A172 (cell line): ENCODE measurements at places on chromosomes 11 and 22.

DNA sequence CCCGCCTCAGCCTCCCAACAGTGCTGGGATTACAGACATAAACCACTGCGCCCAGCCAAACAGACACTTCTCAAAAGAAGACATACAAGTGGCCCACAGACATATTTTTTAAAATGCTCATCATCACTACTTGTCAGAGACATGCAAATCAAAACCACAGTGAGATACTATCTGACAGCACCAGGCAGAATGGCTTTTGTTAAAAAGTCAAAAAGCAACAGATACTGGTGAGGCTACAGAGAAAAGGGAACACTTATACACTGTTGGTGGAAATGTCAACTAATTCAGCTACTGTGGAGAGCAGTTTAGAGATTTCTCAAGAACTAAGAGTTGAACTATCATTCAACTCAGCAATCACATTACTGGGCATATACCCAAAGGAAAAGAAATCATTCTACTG lies 67.0 kb downstream of the ARHGAP20 start:
- no peak for DNase-seq

GRCh38 chr11:68383976-68384501 lies 71.6 kb downstream of the LRP5 start:
- DNase-seq: peak; percentile 13

DNA sequence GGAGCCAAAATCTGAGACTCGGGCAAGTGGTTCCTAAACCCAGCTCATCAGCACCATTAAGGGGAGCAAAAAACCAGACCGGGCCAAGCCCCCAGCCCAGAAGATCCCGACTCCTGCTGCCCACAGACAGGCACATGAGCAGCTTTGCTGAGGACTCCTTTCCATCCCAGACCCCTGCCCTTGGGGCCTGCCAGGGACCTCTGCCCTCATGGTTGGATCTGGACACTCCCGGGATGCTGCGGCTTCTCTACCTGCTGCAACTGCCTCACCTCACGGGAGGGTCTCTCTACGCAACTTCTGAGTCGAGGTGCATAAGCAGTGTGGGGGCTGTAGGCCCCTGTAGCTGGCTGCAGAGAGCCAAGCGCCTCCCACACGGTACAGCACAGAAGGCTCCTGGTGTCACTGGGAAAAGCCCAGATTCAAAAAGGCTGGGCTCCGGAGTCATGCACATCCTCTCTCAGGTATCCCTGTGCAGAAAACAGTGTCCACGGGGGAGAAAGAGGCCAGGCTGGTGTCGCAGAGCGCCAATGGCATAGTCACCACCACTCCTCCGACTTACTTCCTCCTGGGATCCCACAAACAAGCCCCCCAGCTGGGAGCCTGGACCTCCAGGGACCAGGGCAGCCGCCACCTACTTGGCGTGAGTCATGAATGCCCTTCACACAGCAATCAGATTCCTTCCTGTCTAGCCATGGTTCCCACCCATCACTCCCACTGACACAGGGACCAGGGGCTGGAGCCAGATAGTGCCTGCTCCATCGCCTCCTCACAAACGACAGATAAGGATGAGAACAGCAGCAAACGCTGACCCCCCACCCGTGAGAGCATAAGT lies 122.1 kb downstream of the BCR start:
- peak; percentile 41 for DNase-seq

DNA sequence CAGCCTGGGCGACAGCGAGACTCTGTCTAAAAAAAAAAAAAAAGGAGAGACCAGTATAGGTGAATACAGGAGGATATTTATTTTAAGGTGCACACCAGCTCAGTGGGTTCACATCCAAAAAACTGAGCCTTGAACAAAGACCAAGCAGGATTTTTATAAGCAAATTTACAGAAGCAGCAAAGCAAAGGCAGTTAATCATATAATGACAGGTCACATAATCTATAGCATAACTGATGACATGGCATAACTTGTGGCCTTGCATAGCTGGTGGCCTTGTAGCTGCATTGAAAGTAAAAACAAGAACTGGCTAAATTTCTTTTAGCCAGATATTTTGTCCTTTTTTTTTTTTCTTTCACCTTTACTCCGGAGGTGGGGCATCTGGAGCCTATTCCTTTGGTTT lies 2.7 kb upstream of the PLAAT3 start:
- DNase-seq: no peak

- DNase-seq: no peak
These were observed 66.3 kb downstream of the PRDM11 start for GRCh38 chr11:45212566-45213315.

- DNase-seq: no peak
These were observed 6.3 kb downstream of the TRPC6 start for GRCh38 chr11:101577461-101577860.

GRCh38 chr22:46797355-46797754 lies 34.9 kb downstream of the TBC1D22A start:
- DNase-seq: no peak

- no peak for DNase-seq
These were observed 12.0 kb upstream of the EXT2 start for GRCh38 chr11:44083433-44083832.

- DNase-seq: no peak
These were observed 19.6 kb upstream of the POU2AF2 start for GRCh38 chr11:111225881-111226280.

DNA sequence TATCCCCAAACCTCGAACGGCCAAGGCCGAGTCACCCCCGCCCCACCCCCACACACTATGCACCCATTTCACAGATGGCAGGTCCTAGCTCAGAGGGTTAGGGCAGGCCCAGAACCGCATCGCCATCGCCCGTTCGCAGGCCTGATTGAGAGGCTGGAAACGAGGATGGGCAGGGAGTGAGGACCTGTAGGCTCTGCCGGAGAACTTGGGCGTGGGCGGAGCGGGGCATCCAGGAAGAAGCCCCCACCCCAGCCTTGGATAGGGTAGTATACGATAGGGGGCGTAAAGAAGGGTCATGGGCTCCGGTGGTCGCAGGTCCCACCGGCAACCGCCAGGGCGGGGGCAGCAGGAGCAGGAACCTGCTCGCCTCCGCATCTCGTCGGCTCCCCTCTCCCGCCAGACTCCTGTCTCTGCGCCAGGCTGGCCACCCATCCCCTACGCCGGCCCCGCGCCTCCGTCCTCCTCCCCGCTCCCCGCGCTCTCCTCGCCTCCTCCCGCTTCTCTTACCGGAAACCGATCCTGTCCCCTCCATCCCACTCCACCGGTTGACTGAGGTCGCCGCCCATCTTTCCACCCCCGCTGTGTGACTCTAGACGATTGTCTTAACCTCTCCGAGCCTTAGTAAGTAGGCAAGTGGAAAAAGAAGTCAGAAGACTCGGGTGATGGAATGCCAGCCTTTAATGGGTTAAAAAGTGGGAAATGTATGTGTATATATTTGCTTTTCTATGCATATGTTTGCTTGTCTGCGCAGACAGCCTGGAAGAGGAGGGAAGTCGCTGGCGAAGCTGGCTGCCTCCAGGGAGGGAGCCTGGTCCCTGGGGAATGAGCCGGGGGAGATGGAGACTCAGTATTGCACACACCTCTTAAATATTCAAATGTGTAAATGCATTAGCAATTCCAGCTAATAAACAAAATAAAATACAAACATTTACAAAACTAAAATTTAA lies 52.8 kb downstream of the CYTH4 start:
- DNase-seq: no peak

DNA sequence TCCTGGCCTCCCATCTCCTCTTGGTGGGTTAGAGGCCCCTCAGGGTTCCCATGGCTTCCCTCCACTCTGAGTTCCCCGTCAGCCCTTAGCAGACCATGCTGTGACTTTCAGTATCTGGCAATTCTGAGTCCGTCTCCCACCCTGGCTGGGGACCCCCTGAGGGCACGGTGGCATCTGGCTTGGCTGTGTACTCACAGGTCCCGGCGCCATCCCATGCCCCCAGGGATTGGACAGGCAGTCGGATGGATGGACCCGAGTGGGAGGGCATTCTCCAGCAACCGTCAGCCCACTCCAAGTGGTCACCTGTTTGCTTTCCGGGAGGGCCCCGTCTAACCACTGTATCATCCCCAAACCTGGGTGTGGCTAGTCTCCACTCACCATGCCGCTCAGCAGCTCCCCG lies 24.0 kb upstream of the ABCC8 start:
- DNase-seq: no peak

GRCh38 chr11:86370922-86371594 lies 3.6 kb upstream of the CCDC81 start:
- DNase-seq: peak; percentile 52
